ENCODE measurements at places on chromosomes 13 and 19. TPM values are rescaled to one million over a fixed set of nuclear protein-coding genes. Genes with fewer than 3 reads are reported as not detected.

- H3K27ac ChIP-seq = peak overlapping the region; percentile 33
- peaks cover 7% of the 10 kb centered on the region for H3K4me1 ChIP-seq
- H3K27me3 ChIP-seq = no peaks in the 10 kb centered on the region
- no peak overlapping the region for H3K4me3 ChIP-seq
- DNase-seq = no peak
Observed at GRCh38 chr19:31332096-31332495, 17.1 kb downstream of the TSHZ3 start.

- H3K4me3 ChIP-seq = no peak overlapping the region
- peak overlapping the region; percentile 83 for H3K27ac ChIP-seq
- no peak for DNase-seq
- H3K27me3 ChIP-seq = no peaks in the 10 kb centered on the region
- H3K4me1 ChIP-seq = peaks cover 12% of the 10 kb centered on the region
- H3K36me3 ChIP-seq = no peaks in the 10 kb centered on the region
Observed at GRCh38 chr13:40189898-40190630, 476.4 kb downstream of the FOXO1 start.

Gene TEX101
- not detected for total RNA-seq

Gene APOE
- total RNA-seq = 92.5 TPM

Data from uterus (tissue), 4 donors.